ENCODE measurements at places on chromosomes 6 and 20.
A peak's percentile ranks its signal among the peaks of the same experiment; 100 is the strongest.

- DNase-seq: no peak
These were observed 166.1 kb downstream of the THBS2 start for GRCh38 chr6:169087443-169088041.

DNA sequence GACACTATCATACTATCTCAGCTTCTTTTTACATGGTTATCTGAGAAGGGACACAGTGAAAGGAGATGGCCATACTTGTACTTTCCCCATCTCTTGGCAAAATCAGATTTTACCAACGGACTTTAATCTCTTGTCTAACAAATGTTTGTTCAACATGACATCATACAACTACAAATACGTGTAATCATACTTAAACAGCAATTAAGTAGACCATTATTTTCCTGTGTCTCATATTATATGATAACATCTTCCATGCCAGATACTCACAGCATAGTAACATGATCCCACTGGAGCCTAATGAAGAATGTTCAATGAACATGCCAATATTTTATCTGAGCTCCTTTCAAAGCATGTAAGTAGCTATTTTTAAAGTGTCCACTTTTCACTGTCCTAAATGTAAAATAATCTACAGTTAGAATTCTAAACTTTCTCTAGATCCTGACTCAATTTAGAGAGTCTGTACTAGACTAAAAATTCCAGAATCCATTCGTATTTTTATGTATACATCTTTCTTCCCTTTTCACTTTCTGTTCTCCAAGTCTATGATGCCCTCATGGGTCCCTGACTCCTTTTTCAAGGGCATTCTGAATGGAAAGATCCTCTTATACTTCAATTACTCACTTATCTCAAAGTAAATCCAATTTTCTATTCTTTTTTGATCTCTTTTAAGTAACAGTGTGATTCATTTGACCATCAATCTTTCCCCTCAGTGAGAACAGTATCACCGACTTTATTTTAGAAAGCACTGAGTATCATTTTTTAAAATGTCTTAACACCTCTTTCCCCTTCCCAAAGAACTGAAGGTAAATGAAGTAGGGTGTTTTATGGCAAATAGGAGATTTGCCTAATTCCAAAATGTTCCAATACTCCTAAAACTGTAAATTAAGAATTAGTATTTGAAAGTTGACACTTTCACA, 133.5 kb downstream of the CDK19 start:
- no peak for DNase-seq

GRCh38 chr6:51737580-51738360, 349.6 kb downstream of the PKHD1 start:
- DNase-seq: no peak

DNA sequence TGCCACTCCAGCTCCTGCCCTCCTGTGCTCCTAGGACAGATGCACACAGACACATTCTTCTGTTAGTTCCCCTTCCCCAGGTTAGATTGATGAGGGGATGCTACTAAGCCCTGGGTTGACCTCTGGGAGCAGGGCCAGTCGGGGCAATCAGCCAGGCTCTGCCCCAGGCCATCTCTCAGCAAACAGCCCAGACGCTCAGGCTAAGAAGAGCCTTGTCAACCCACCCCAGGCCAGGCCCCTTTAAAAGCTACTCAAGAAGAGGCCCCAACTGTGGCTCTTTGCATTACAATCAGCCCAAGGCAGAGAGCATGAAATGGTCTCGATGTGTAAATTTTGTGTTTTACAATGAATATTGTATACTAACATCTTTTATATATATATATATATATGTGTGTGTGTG, 107.4 kb downstream of the TFAP2A start:
- no peak for DNase-seq

- no peak for DNase-seq
These were observed 23.4 kb downstream of the CASP8AP2 start for GRCh38 chr6:89853068-89853467.

- DNase-seq: no peak
These were observed 30.3 kb downstream of the SCGN start for GRCh38 chr6:25682324-25682723.

GRCh38 chr6:117425431-117426153, at the start of gene ROS1:
ROS1 (minus strand) TSS chr6:117425942; CDS start chr6:117425656, 286 bp downstream.
- DNase-seq: peak; percentile 54

Measured in AML-193 (cell line).